ENCODE measurements at places on chromosomes 7 and 10. TPM values are rescaled to one million over a fixed set of nuclear protein-coding genes. Genes with fewer than 3 reads are reported as not detected.
A peak's percentile ranks its signal among the peaks of the same experiment; 100 is the strongest.

The TMEM213 gene
- total RNA-seq, result not detected

The TEX47 gene
- not detected for total RNA-seq

The CPA1 gene
- total RNA-seq, result not detected

The PRF1 gene
- total RNA-seq, result not detected

The GALNT17 gene
- 41.3 TPM for total RNA-seq

The POLR2J2 gene
- total RNA-seq, result 15.3 TPM

The SPDYE1 gene
- 0.09 TPM for total RNA-seq

The SYT15 gene
- total RNA-seq, result 1.8 TPM

The SPAM1 gene
- not detected for total RNA-seq

The RARRES2 gene
- total RNA-seq, result 4.1 TPM

The KIF20B gene
- 10.7 TPM for total RNA-seq

The RPEL1 gene
- not detected for total RNA-seq

The XRCC2 gene
- 10.0 TPM for total RNA-seq

The UTF1 gene
- total RNA-seq, result not detected

The SFTPA1 gene
- 4.4 TPM for total RNA-seq

DNA sequence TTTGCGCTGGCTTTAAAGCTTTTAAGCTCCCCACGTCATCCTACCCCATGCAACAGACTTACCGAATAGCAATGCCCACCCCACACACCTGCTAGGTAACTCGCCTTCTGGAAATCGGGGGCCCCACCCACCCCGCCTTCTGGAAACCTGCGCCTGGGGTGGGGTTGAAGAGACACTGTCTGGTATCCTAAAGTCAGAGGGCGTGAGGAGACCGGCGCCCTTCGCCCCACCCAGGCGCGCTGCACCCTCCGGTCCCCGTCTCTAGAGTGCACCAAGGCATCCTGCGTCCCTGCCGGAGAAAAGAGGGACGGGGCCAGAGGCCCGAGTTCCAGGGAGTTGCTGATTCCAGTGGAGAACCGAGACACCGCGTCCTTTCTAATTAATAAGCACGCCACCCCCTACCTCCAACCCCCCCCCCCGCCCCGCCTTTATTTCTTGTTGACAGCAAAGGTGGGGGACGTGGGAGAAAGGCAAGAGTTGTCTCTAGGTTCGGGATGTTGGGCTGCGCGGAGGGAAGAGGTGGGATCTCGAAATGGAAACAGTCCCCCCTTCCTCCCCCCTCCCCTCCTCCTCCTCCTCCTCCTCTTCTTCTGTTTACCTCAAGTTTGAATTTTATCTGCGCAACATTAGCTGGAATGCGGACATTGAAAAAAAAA is 220.9 kb upstream of the MKLN1 start:
- peak; percentile 48 for DNase-seq

- DNase-seq, result no peak
These were observed 113.2 kb downstream of the ITIH5 start for GRCh38 chr10:7553531-7553930.

- no peak for DNase-seq
These were observed 232.7 kb downstream of the IMMP2L start for GRCh38 chr7:111329367-111330234.

DNA sequence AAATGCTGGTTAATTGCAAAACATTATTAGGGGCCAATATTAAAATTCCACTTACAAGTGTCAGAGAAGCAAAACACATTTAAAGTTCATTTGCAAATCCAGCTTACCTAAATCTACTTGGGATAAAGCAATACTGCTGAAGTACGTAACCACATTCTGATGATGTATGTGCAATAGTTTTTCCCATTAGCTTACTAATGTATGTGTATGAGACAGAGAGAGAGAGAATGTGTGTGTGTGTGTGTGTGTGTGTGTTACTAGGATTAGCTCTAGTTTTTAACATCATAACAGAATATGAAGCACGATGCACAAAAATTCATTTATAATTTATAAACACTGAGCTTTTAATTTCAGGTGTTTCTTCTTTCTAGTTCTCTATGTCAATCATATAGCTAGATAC is 1074.2 kb upstream of the C7orf33 start:
- DNase-seq, result no peak

GRCh38 chr7:45391618-45392451 is 182.3 kb upstream of the ADCY1 start:
- no peak for DNase-seq

DNA sequence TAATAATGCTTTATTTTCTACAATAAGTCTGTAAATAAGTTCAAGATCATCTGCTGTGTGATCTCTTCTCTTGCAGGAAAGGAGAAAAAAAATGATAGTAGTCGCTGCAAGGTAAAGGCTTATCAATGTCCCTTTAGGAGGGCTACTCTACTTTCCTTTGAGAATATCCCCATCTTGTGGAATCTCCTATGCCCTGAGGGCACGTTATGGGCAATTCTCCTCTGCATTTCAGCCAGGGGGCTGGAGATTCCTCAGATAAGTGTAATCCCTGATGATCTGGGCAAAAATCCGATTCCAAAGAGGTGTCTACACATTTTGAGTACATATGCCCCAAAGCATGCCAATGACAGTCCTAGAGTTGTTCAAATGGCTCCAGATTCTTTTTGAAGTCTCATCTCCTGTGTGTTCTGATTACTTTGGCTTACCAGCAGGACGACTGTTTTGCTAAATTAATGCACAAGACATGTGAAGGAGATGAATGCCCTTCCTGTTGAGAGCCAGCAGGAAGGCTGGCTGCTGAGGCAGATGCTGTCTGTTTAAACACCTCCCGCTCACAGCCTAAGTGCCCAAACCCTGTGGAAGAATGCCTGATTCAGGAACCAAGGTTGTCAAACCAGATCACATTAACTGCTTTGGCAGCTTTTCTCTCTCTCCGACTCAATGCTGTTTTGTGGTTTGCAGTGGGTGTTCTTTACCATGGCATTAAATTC is 171.2 kb upstream of the COL1A2 start:
- no peak for DNase-seq

DNA sequence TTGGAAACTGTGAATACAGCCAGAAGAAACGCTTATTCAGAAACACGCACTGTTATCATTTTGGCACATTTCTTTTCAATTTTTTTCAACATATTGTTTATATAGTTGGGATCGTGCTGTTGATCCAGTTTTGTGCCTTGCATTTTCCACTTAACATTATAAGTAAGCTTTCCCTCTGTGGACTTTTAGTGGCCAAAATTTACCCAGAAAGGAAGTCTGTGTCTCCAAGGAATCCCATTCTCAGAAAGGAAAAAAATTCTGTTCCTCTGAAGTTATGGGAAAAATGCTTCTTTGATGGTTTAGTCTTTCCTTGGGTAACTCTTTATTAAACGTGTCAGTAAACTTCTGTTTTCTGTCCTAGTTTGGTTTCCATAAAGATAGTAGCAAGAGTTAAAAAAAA is 280.0 kb downstream of the REEP3 start:
- no peak for DNase-seq

DNA sequence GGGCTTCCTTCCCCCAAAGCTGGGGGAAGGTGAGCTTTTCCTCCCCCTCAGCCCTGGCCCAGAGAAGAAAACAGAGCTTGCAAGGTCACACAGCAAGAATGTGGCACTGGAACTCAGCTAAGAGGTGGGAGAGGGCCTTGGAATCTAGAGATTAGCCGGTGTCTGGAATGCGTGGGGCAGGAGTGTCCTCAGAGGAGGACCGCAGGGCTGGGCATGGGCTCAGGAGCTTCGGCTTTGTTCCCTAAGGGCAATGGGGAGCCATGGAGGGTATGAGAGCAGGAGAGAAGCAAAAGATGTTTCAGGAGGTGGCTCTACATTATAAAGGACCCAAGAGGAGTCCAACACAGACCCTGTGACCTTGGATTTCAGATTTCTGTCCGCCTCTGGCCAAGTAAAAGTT is 127.2 kb upstream of the TNRC18 start:
- no peak for DNase-seq

- DNase-seq, result no peak
These were observed 421.9 kb upstream of the GALNT17 start for GRCh38 chr7:70710011-70710480.

DNA sequence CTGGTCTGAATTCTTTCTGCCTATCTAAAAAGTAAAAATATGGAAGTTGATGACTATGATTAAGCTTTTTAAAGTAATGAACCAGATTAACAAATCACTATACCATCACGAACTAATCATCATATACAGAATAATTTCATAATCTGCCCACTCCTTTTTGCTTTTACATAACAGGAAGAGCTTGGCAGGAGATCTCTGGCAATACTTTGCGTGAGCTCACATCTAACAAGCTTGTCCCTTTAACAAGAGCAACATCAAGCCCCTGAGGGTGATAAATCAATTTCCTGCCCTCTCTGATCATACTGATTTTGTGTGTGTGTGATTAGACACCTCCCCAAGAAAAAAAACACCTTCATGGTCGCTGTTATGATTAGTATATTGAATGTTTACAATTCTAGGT is 143.5 kb upstream of the ASAH2 start:
- DNase-seq, result no peak

DNA sequence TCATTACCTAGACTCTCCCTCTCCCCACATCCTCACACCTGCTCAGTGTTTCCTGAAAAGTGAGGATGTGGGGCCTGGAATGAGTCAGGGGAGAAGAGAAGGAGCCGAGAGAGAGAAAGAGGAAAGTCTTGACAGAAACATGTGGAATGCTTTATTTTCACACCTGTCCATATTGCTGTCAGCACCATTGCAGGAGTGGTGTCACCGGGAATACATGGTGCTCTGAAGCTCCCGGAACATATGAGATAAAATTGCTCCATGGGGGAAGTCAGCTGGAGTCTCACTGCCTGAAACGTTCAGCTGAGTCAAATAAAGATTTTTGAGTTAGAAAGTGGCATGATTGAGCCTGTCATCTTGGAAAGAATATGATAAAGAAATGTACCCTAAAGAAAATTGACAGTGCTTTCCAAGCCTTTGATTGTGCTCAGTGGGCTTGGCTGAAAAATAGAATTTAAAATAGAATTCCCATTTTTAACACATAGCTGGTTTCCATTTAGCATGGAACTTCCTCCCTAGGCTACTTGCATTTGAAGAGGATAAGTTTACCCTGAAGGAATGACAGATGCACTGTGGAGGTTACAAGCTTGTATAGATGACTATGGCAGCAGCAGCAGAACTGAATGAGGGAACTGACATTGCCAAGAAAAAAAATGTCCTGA is 182.4 kb downstream of the PCLO start:
- DNase-seq, result no peak

DNA sequence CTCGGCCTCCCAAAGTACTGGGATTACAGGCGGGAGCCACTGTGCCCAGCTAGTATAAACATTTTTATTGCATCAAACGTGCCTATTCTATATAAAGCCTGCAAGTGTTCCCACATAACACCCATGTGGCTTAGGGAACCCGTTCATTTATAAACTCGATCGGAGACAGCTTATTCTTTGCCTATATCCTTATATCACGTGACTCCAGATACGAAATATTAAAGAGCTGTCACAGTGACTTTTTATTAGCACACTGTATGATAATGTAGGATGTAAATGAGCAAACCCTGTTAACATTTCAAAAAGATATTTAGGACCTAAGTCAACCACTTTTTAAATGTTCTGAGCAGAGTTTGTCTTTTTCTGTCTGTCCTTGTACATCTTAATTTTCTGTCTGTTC is 642.9 kb upstream of the ADARB2 start:
- no peak for DNase-seq

GRCh38 chr10:12720217-12720981 is 281.1 kb downstream of the CCDC3 start:
- DNase-seq, result no peak

DNA sequence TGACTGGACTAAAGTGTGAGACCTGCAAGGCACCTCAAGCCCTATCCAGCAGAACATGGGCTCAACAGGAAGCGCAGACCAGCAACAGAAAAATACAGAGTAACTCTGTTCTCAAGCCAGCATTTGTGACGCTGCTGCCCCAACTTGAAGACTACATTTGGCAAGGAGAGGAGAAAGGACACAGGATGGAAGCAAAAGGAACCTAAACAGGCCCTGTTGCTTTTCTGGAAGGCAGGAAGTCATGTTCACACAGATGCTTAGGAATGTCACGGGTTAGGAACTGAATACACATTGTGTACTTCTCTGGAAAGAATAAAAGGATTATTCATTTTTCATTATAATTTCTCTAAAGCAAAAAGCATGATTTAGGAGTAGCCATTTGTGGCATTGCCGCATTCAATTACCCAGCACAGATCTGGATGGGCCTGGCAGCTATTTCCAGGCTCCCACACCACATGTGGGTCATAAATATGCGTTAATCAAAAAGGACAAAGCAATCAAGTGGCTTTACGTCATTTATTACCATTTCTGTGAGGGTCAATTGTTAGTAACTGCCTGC is 19.8 kb upstream of the TOMM7 start:
- DNase-seq, result no peak

DNA sequence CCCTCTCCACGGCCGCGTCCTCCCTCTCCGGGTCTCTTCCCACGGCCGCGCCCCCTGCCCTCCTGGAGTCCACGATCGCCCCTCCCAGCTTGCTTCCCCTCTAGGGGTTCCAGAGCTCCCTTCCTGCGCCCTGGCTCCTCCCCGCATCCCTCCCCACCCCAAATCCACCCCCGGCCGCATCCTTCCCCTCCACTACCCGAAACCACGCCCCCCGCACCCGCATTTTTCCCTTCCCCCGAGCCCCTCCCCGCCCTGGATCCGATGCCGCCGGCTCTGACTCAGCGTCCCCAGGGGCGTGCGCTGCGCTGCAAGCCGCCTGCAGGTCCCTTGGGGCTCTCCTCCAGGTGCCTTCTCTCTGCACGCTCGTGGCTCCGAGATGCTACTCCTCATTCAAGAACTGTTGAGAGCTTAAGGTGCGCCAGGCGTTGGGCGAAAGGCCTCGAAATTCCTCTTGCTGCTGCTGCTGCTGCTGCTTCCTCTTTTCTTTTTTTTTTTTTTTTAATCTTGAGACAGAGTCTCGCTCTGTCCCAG is 372 bp upstream of the TMEM130 start:
- DNase-seq, result peak; percentile 83

- no peak for DNase-seq
These were observed 21.6 kb upstream of the TSPAN33 start for GRCh38 chr7:129122751-129123509.

DNA sequence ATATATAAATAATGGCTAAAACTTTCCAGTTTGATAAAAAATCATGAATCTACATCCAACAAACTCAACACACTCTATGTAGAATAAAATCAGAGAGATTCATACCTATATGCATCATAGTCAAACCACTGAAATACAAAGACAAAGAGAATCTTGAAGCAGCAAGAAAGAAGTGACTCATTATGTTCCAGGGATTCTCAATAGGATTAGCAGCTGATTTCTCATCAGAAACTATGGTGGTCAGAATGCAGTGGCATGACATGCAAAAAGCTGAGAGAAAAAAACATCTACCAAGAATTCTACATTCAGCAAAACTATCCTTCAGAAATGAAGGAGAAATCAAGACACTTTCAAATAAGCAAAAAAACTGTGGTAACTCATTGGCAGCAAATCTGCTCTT is 187.4 kb downstream of the RNLS start:
- DNase-seq, result no peak

GRCh38 chr7:85535974-85536729 is 349.3 kb upstream of the SEMA3D start:
- DNase-seq, result no peak

- no peak for DNase-seq
These were observed 265.4 kb downstream of the ZWINT start for GRCh38 chr10:56095506-56096225.
